ENCODE measurements at places on chromosomes 3 and 15.

DNA sequence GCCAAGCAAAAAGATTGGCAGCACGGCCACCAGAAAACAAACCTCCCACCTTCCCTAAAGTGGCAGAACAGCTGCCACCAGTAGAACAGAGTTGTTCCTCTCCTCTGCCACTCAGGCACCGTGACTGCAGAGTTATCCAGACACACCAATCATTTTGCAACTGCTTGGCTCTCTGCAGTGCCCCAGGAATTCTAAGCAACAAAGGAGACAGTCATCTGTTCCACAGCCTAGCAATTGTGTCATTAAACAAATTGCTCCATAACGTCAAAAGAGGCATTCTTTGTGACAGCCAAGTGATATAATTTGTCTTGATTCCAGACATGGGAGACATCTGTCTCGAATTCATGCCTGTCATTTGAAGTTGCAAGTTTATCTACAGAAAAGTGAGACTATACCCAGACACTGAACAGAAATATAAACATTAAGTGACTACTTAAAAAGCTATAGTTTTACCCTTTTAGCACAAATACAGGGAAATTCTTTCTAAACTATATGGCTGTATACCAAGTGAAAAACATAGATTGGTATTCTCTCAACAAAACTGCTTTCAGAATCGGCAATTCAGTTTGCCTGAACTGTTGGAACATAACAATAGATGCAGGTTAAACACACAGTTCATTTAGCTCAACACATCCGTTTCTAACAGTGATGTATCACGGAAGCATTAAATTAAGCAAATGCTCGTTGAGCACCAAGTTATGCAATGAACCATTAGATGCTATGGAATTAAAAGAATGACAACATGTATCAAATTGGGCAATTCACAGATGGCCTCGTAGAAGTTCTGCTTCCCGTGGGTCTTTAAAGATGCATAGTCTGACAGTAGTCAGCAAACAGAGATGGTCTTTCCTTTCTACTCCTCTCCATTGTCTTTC, 281.3 kb downstream of the FGF12 start:
- DNase-seq, result no peak

DNA sequence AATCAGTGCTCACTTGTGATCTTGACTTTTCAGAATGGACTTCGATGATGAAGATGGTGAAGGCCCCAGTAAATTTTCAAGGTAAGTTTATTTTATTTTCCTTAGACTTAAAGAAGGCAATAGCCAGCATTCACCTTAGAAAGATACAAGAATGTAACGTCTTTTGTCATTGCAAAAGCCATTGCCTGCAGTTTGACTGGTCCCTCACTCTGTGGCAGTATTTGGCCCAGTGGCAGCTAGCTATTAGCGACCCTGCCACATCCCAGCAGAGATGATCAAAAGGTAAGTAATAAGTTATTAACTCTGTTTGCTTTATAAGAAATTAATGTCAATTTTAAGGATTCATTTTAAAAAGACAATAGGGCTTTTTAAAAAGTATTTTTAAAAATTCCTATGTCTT, 53.7 kb downstream of the ARNT2 start:
- DNase-seq, result no peak

GRCh38 chr3:106629215-106629832, 747.9 kb upstream of the CCDC54 start:
- DNase-seq, result no peak

DNA sequence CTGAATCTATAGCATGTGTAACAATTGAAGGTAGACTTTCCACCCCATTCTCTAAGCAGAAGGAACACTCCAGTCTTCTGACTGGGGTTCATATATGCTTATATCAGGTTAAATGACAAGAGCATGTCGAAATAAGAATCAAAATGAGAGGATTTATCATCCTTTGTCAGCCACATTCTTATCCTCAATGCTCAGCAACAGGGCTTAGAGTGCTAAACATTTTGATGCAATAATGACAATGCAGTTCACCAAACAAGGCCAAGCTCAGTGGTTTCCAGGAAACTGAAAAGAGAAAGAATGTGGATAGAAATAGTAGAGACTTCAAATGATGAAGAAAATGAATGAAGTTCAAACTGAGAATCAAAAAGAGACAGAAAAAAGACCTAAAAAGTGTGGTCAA, 78.0 kb downstream of the FSIP1 start:
- DNase-seq, result no peak

DNA sequence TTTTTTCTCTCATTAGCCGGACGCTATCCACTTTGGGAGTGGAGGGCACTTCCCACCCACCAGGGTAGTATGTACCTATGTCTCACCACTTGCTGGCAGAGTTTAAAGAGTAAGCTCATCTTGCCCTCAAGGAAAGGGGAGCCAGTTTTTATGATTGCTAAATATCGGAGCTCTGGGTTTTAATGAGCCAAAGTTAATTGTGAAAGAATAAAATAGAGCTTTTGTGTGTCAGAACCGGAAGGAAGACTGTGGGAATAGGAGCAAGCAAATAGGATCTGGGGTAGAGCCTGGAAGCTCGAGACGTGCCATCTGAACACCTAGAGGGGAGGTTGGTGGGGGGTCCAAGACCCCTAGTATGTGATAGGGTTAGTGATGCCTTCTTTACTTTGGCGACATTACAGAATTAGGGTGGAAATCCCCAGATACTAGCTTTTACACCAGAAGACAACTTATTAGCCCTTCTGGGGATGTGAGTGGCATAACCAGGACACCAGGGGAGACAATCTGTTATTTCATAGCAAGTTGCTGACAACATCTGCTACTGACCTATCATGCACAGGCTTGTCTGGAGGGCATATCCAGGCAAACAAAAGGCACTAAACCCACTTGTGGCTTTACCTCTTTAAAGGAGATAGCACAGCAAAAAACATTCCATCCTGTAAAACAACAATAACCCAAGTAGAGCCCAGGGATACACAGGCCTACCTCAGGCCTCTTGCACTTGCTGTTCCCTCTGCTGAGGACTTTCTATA, 333.8 kb downstream of the ZNF621 start:
- DNase-seq, result no peak

- no peak for DNase-seq
Observed at GRCh38 chr3:87488765-87489164, 212.4 kb upstream of the POU1F1 start.

DNA sequence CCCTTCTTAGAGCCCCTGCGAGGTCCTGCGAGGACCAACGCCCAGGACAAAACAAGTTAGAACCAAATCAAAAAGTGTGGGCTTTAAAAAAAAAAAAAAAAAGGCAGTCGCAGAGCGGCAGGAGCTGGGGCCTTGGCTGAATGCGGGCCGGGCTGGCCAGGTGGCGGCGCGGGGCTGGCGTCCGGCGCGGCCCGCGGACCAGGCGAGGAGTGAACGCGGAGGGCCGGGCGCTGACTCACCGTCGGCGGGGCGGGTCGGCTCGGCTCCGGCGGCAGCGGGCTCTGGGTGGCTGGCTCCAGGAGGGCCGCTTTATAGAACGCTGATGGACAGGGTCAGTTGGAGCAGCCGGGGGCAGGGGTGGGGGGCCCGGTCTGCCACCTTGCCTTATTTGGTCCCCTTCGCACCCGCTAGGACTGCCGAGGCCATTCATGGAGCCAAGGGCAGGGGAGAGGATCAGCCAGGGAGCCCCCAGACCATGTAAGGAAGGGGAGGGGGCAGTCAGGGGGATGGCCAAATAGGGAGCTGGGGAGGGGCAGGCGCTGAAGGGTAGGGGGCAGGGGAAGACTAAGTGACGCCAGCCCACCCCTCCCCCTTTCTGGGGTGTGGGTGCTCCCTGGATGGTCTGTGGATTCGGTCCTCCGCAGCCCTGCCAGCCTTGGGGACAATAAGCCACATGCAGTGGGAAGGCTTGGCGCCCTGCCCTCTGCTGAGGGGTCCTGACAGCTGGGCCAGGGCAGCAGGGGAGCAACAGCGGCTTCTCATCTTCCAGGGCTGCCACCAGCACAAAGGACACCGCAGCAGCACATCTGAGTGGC, at the start of gene ACTC1:
TSS of gene ACTC1 (minus strand) at position 283 of the 815 bp plus-strand sequence. CDS start 741 bp downstream, outside the sequence.
- no peak for DNase-seq

- no peak for DNase-seq
Observed at GRCh38 chr3:143267989-143268388, 148.4 kb downstream of the CHST2 start.

- no peak for DNase-seq
Observed at GRCh38 chr3:159123877-159124276, 322.0 kb downstream of the MFSD1 start.

- no peak for DNase-seq
Observed at GRCh38 chr3:32601722-32602121, 31.1 kb upstream of the DYNC1LI1 start.

DNA sequence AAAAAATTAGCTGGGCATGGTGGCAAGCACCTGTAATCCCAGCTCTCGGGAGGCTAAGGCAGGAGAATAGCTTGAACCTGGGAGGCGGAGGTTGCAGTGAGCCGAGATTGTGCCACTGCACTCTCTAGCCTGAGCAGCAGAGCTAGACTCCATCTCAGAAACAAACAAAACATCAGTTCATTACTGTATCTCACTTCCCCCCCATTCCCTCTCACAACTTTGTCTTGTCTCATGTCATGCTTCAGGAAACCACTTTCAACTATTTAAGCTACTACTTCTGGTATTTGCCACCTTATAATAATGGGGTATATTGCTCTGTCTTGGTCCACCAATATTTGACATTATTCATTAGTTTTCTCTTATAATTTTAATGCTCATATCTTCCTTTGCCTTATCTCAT, 26.2 kb downstream of the PIK3CA start:
- DNase-seq, result no peak

GRCh38 chr3:105747060-105747541, 121.7 kb downstream of the CBLB start:
- DNase-seq, result no peak

Measured in GM19239 (cell line).